ENCODE measurements at places on chromosomes 2 and 18. TPM values are rescaled to one million over a fixed set of nuclear protein-coding genes. Genes with fewer than 3 reads are reported as not detected.

DNA sequence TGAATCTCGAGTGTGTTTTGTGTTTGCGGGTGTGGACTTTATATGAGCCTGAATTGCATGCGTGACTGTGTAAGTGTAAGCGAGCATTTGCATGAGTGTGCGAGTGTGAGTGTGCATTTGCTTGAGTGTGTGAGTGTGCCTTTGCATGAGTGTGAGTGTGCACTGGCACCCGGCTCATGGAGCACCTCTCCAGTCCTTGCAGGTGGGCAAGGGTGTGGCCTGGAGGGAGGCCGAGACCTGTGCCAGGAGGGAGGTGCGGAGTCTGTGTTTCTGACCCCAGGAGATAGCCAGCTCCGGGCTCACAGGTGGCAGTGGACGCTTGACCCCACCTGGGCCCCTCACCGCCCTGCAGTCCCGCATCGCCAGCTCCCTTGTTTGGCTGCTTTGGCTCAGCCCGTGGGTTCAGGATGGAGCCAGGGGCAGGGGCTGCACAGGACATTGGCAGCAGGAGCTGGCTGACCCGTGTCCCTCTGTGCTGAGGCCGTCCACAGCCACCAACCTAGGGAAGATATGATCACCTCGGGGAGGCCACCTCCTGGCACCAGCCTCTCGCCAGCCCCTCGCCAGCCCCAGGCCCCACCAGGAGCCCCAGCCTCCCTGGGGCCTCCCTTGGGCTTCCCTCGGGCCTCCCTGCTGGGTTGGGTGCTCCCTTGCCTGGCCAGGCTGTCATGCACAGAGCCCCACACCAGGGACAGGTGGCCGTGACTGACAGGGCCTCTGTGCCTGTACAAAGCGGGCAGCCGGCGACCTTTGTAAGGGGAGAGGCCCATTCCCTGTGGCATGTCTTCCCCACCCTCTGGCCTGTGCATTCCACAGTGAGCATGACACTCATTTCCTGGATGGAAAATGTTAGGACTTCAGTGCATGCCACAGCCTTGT, 81.6 kb downstream of the PTGR3 start:
- no peak for DNase-seq
- peaks cover 9% of the 10 kb centered on the region for H3K27me3 ChIP-seq
- H3K27ac ChIP-seq: no peak overlapping the region
- H3K36me3 ChIP-seq: no peaks in the 10 kb centered on the region
- H3K4me1 ChIP-seq: peaks cover 7% of the 10 kb centered on the region

GRCh38 chr2:102674836-102675235, 55.5 kb downstream of the SLC9A2 start:
- H3K27me3 ChIP-seq: no peaks in the 10 kb centered on the region
- no peak for DNase-seq
- no peak overlapping the region for H3K4me3 ChIP-seq

GRCh38 chr2:111117598-111118480, 2.9 kb upstream of the BCL2L11 start:
- peaks cover 37% of the 10 kb centered on the region for H3K27me3 ChIP-seq
- peaks cover 3% of the 10 kb centered on the region for H3K4me1 ChIP-seq
- H3K27ac ChIP-seq: no peak overlapping the region

- no peak for DNase-seq
- no peaks in the 10 kb centered on the region for H3K4me1 ChIP-seq
These were observed 111.5 kb downstream of the RAPGEF4 start for GRCh38 chr2:172847188-172847587.

The RAPGEF4 gene
- total RNA-seq: 2.2 TPM

Data from GM23248 (cell line).